ENCODE measurements at places on chromosomes 3 and 15.

- no peak for DNase-seq
These were observed 1.3 kb downstream of the NEDD4 start for GRCh38 chr15:55991802-55992768.

- DNase-seq: no peak
These were observed 97.1 kb upstream of the CHL1 start for GRCh38 chr3:99506-99905.

GRCh38 chr3:60651799-60652198, 599.5 kb downstream of the FHIT start:
- no peak for DNase-seq

- no peak for DNase-seq
These were observed 2.7 kb downstream of the NKIRAS1 start for GRCh38 chr3:23913873-23914743.

DNA sequence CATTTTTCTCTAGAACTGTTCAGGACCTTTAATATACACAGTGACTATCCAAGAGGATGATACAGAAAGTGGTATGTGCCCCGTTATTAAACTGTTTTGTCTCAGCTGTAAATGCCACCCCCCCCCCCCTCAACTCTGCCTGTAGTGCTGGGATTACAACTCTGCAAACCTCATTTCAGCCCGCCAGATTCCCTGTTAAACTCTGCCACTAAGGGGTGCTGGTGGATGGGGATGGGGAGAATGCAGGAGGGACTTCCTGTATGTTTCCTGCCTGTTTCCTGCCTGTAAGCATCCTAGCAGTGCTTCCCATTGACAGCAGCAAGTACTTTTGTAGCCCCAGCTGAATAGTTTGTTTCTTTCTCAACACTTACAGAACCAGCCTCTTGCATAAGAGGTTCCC, 301.7 kb upstream of the RORA start:
- no peak for DNase-seq

DNA sequence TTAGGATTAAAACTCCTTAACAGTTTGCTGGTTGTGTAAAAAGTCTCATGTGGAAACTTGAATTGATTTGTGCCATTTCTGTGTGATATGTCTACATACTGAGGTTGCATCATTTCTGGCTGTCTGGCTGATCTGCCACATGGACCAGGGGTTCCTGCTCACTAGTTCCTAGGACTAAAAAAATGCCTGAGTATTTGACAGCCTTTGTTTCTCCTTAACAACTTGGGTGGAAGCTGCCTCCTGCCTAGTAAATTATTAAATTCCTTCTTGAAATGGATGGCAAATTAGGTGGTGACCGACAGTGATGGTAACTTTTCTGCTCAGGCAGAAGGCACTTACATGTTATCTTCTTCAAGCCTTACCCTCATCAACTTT, 226.9 kb upstream of the MRPL3 start:
- no peak for DNase-seq

- no peak for DNase-seq
These were observed 72.9 kb downstream of the EPHA3 start for GRCh38 chr3:89180334-89180733.

DNA sequence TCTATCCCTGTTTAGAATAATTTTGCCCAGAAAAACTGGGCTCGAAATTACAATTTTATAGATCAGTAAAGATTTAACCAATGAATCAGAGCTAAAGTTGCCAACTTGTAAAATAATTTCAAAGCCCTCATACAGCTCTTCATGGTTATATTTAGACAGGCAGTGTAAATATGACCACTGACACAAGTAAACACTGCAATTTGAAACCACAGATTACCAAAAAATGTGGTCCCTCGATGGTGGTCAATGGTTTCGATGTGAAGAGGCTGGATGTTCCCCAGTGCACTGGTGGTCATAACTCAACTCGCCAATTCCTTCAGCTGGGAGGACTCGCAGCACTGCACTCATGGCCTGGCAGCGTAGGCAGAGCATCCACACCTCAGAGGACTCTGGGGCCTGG, 28.6 kb downstream of the LRTM1 start:
- no peak for DNase-seq
